Mesenchymal stem cell (in vitro differentiated cells and primary cell): ENCODE measurements at places on chromosomes 6 and 20.

DNA sequence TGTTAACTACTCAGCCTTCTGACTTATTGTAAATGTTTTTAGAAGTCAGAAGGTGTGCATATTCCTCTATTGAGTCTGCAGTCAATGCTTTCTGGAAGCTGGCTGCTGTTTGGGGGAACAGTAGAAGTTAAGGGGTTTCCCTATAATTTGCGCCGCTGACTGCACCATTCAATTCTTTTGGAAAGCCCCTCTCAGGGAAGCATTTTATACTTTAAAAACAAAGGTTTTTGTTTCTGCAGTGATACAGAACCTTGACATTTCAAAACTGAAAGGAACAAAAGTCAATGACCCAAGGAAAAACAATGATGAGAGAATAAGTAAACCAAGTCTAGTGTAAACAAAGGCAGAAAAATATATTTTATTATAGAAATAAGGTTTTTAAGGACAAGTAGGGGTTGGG, 120.8 kb upstream of the TNFAIP3 start:
- no peak overlapping the region for H3K27ac ChIP-seq
- H3K36me3 ChIP-seq = no peaks in the 10 kb centered on the region
- DNase-seq = no peak

GRCh38 chr20:9388160-9388812, 126.1 kb upstream of the LAMP5 start:
- peaks cover 4% of the 10 kb centered on the region for H3K4me1 ChIP-seq
- no peak overlapping the region for H3K27ac ChIP-seq
- DNase-seq = no peak
- H3K36me3 ChIP-seq = peaks cover 28% of the 10 kb centered on the region
- no peaks in the 10 kb centered on the region for H3K27me3 ChIP-seq

GRCh38 chr6:89471287-89471867, 38.4 kb downstream of the ANKRD6 start:
- H3K36me3 ChIP-seq = no peaks in the 10 kb centered on the region
- no peaks in the 10 kb centered on the region for H3K27me3 ChIP-seq
- no peak overlapping the region for H3K27ac ChIP-seq
- no peak overlapping the region for H3K4me3 ChIP-seq

- no peak for DNase-seq
- H3K27ac ChIP-seq = no peak overlapping the region
- H3K4me3 ChIP-seq = no peak overlapping the region
- H3K36me3 ChIP-seq = no peaks in the 10 kb centered on the region
- peaks cover 13% of the 10 kb centered on the region for H3K27me3 ChIP-seq
- H3K4me1 ChIP-seq = no peaks in the 10 kb centered on the region
Observed at GRCh38 chr6:159118924-159119323, 50.3 kb upstream of the FNDC1 start.

GRCh38 chr6:131717836-131718542, 7.2 kb upstream of the CTAGE9 start:
- H3K27ac ChIP-seq = no peak overlapping the region
- H3K4me3 ChIP-seq = no peak overlapping the region
- no peaks in the 10 kb centered on the region for H3K36me3 ChIP-seq
- H3K4me1 ChIP-seq = no peaks in the 10 kb centered on the region
- H3K27me3 ChIP-seq = no peaks in the 10 kb centered on the region
- DNase-seq = no peak

DNA sequence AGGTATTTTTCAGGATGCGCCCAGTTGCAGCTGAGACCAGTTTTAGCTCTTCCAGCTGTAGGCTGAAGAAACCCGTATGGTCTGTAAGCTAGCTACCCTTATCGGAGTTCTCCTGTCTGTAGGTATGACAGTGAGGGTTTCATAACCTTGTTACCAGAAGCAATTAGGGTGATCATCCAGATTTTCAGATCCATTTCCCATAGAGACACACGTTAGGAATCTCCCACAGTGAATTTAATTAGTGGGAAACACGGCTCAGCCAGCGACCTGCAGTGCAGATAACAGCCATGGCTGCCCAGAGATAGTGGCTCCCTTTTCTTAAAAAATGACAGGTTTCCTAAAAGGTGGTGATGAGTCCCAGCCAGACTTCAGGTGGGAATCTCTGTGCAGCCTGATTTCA, 111.1 kb downstream of the BTBD3 start:
- H3K27me3 ChIP-seq = no peaks in the 10 kb centered on the region
- no peak overlapping the region for H3K4me3 ChIP-seq
- no peaks in the 10 kb centered on the region for H3K36me3 ChIP-seq
- DNase-seq = no peak
- H3K27ac ChIP-seq = no peak overlapping the region

GRCh38 chr20:49569411-49570115, 1.6 kb upstream of the PTGIS start:
- H3K27me3 ChIP-seq = no peaks in the 10 kb centered on the region
- H3K27ac ChIP-seq = no peak overlapping the region
- no peak for DNase-seq
- peak overlapping the region; percentile 47 for H3K4me3 ChIP-seq

DNA sequence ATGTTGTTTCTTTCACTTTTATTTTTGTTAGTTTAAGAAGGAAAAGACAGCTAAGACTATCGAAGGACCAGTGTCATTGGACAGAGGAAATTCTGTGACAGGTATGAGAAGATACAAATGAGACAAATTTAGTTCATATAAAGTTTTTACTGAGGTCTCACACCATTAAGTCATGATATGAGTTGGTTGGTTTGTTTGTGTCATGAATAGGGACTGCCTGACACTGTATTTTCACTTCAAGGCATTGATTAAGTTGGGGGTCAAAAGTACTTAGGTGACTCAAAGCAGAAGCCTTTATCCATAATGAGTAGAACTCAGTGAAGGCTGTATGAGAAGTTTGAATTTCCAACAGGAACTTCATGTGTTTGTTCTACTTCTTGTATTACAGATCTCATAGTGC, 21.3 kb upstream of the HIVEP2 start:
- no peak overlapping the region for H3K27ac ChIP-seq
- no peaks in the 10 kb centered on the region for H3K36me3 ChIP-seq
- H3K4me1 ChIP-seq = no peaks in the 10 kb centered on the region
- DNase-seq = no peak

GRCh38 chr6:161038229-161039031, 46.9 kb downstream of the MAP3K4 start:
- H3K27ac ChIP-seq = peak overlapping the region; percentile 84
- no peaks in the 10 kb centered on the region for H3K27me3 ChIP-seq
- H3K36me3 ChIP-seq = peaks cover 52% of the 10 kb centered on the region
- H3K4me1 ChIP-seq = peaks cover 7% of the 10 kb centered on the region

GRCh38 chr6:14713966-14714631, 531.8 kb upstream of the JARID2 start:
- no peak overlapping the region for H3K27ac ChIP-seq
- peaks cover 7% of the 10 kb centered on the region for H3K4me1 ChIP-seq
- DNase-seq = no peak
- no peak overlapping the region for H3K4me3 ChIP-seq
- no peaks in the 10 kb centered on the region for H3K27me3 ChIP-seq

DNA sequence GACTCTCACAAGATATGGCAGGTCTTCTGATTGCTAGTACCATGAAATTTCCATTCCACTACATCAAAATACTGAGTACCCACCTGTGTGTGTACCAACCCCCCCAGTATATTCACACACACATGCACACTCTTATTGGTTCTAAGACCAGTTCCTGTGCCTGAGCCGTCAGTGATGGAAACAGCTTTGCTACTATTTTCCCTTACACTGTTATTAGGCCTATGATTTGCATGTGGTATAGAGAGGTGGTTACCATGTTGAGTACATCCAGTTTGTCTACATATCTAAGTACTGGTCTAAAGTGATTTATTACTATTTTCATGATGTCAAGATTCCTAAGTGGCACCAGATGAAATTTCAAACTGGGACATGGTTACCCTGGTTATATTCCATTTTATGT, 459.9 kb downstream of the BCKDHB start:
- H3K36me3 ChIP-seq = no peaks in the 10 kb centered on the region
- H3K4me1 ChIP-seq = no peaks in the 10 kb centered on the region
- no peak for DNase-seq
- no peaks in the 10 kb centered on the region for H3K27me3 ChIP-seq

- H3K4me1 ChIP-seq = no peaks in the 10 kb centered on the region
- no peak for DNase-seq
- no peak overlapping the region for H3K27ac ChIP-seq
- H3K36me3 ChIP-seq = peaks cover 5% of the 10 kb centered on the region
Observed at GRCh38 chr20:36228770-36229169, 7.5 kb upstream of the AAR2 start.

DNA sequence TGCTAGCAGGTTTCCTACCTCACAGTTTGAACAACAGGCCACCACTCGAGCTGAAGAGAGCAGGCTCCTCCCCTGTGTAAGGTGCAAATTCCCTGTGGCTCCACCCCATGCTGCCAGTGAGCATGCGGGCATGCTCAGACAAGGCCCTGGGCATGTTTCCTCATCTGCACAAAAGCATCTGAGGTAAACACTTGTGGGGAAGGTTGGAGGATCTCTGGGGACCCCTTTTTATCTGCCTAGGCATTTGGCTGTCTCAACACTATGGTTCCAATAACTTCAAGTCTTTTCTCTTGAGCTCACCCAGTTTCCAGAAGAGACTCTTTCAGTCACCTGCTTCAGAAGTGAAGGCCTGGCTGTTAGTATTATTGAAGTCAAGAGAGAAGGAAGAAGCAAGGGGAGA, 9.4 kb downstream of the C6orf58 start:
- no peaks in the 10 kb centered on the region for H3K4me1 ChIP-seq
- no peak overlapping the region for H3K27ac ChIP-seq
- H3K27me3 ChIP-seq = no peaks in the 10 kb centered on the region

DNA sequence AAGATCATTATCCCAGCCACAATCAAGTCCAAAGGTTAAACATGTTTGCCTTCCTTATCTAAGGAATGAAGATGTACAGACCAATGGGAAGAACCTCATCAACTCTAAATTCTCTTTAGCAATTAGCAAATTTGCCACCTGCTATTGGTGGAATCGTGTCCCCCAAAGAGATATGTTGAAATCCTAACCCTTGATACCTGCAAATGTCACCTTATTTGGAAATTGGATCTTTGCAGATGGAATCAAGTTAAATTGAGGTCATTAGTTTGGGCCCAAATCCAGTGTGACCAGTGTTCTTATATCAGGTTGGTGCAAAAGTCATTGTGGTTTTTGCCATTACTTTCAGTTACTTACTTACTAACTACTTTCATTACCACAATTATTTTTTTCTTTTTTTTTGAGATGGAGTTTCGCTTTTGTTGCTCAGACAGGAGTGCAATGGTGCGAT, 31.3 kb downstream of the KLHL31 start:
- H3K4me1 ChIP-seq = no peaks in the 10 kb centered on the region
- H3K4me3 ChIP-seq = no peak overlapping the region
- peaks cover 5% of the 10 kb centered on the region for H3K27me3 ChIP-seq
- no peak overlapping the region for H3K27ac ChIP-seq
- H3K36me3 ChIP-seq = no peaks in the 10 kb centered on the region

GRCh38 chr20:2698186-2698817, 5.7 kb downstream of the EBF4 start:
- no peaks in the 10 kb centered on the region for H3K36me3 ChIP-seq
- H3K27me3 ChIP-seq = peaks cover 94% of the 10 kb centered on the region
- no peak overlapping the region for H3K4me3 ChIP-seq
- H3K4me1 ChIP-seq = peaks cover 5% of the 10 kb centered on the region

- no peak overlapping the region for H3K27ac ChIP-seq
- H3K4me3 ChIP-seq = peak overlapping the region; percentile 92
- no peaks in the 10 kb centered on the region for H3K36me3 ChIP-seq
- no peak for DNase-seq
- H3K4me1 ChIP-seq = peaks cover 5% of the 10 kb centered on the region
Observed at GRCh38 chr6:30062471-30063178, 1.6 kb downstream of the POLR1H start.

- no peaks in the 10 kb centered on the region for H3K36me3 ChIP-seq
- no peak overlapping the region for H3K27ac ChIP-seq
- H3K4me3 ChIP-seq = no peak overlapping the region
- DNase-seq = no peak
- H3K4me1 ChIP-seq = peaks cover 12% of the 10 kb centered on the region
- peaks cover 45% of the 10 kb centered on the region for H3K27me3 ChIP-seq
Observed at GRCh38 chr6:169805242-169805838, 53.9 kb downstream of the ERMARD start.

DNA sequence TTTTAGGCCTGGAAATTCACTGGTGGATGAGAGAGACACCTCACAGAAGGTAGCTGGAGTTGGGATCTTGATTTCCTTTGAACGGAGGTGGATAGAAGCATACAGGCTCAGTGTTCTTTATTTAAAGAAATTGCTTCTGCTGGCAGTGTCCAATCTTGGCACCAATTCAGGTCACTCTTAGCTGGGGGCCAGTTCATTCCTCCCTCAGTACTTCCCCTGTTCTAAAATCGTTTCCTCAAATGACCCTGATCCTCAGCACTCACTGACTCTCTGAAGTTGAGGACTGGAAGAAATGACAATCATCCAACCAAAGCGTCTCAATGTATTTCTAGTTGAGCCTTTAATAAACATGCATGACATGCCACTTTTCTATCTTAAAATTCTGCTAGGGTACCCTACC, 472.5 kb upstream of the BTBD3 start:
- no peaks in the 10 kb centered on the region for H3K4me1 ChIP-seq
- no peak for DNase-seq
- no peak overlapping the region for H3K4me3 ChIP-seq
- H3K36me3 ChIP-seq = no peaks in the 10 kb centered on the region
- H3K27me3 ChIP-seq = no peaks in the 10 kb centered on the region

DNA sequence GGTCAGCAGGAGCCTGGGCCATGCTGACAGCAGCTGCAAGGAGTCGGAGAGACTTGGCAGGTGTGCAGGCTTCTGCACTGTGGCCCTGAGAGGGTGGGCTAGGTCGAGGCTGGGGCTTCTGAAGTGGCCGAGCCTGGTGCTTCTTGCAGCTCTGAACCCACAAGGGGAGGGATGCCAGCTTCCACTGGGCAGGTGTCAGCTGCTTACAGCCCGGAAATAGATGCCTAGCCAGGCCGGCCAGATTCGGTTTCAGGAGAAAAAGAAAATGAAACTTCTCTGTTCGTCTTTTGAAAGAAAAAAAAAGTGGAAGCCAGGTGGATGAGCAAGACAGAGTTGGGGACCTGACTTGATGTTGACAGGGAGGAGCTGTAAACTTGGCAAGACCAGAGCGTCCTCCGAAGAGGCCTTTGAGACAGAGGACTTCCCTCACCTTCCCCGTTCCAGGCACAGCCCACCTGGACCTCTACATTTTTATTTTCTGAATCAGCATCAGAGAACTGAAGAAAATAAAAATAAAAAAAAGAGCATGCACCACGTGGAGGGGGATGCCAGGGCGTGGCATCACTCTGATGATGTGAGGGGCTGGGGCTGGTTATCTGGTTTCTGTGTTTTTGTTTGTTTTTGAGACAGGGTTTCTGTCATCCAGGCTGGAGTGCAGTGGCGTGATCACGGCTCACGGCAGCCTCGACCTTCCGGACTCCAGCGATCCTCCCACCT, at the start of gene ZBP1:
TSS of gene ZBP1 (minus strand) at position 153 of the 717 bp plus-strand sequence. CDS start at position 22, 131 bp downstream.
- H3K27me3 ChIP-seq = peaks cover 15% of the 10 kb centered on the region
- H3K27ac ChIP-seq = no peak within 1 kb of the TSS
- H3K4me1 ChIP-seq = peaks cover 2% of the 10 kb centered on the region
- H3K36me3 ChIP-seq = no peaks in the 10 kb centered on the region

- no peak overlapping the region for H3K27ac ChIP-seq
- peak overlapping the region; percentile 68 for H3K4me3 ChIP-seq
- H3K36me3 ChIP-seq = no peaks in the 10 kb centered on the region
- peaks cover 25% of the 10 kb centered on the region for H3K4me1 ChIP-seq
Observed at GRCh38 chr20:2750491-2751251, 49.8 kb downstream of the CPXM1 start.

GRCh38 chr6:154292855-154293519, 63.6 kb downstream of the IPCEF1 start:
- no peaks in the 10 kb centered on the region for H3K36me3 ChIP-seq
- DNase-seq = peak; percentile 90
- peaks cover 9% of the 10 kb centered on the region for H3K4me1 ChIP-seq
- no peaks in the 10 kb centered on the region for H3K27me3 ChIP-seq

GRCh38 chr6:1312203-1312472, 240 bp downstream of the FOXQ1 start:
- H3K27ac ChIP-seq = no peak overlapping the region
- H3K4me3 ChIP-seq = peak overlapping the region; percentile 79
- H3K36me3 ChIP-seq = no peaks in the 10 kb centered on the region
- DNase-seq = peak; percentile 36
- peaks cover 28% of the 10 kb centered on the region for H3K4me1 ChIP-seq
- H3K27me3 ChIP-seq = peaks cover 52% of the 10 kb centered on the region
